ENCODE measurements at places on chromosomes 5 and 9.

GRCh38 chr9:110340306-110340705 is 2.6 kb upstream of the TXNDC8 start:
- no peak for DNase-seq

GRCh38 chr5:21615195-21615765 is 1237.9 kb downstream of the CDH12 start:
- DNase-seq, result no peak

GRCh38 chr9:90684106-90684505 is 41.5 kb upstream of the DIRAS2 start:
- DNase-seq, result no peak

- DNase-seq, result no peak
These were observed 270.4 kb upstream of the TMEM161B start for GRCh38 chr5:88539026-88539425.

- no peak for DNase-seq
These were observed 419.7 kb downstream of the CDH10 start for GRCh38 chr5:24225051-24225450.

DNA sequence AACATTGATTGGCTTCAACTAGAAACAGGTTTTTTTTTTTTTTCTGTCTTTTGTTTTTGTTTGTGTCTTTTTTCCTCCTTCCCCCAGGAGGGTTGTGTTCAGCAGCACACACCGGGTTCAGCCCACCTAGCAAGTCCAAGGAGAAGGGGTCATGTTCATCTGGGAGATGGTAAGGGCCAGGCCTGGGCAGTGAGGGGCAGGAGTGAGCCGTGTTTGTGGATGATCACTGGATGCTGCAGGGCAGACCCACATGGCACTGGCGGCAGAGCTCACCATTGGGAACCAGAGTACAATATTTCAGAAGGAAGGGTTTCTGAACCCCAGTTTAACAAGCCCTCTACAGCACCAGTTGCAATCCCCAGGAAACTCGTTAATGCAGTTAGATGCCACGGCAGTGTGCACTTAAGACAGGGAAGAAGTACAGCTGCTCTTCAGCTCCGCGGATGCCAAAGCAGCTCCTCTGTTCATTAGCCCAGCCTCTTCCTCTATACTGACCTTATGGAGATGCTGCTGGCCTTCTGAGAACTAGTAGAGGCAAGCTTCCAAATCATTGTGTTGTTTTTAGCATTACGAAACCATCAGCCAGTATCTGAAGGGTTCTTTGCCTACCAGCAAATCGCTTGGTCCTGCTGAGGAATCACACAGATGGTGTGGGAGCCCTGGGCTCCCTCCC is 508.2 kb upstream of the WWC1 start:
- no peak for DNase-seq

GRCh38 chr5:146862641-146863040 is 15.9 kb downstream of the PPP2R2B start:
- no peak for DNase-seq
